ENCODE measurements at places on chromosomes 4 and X.

- DNase-seq: no peak
Observed at GRCh38 chrX:124016825-124017224, 55.3 kb downstream of the STAG2 start.

- DNase-seq: no peak
Observed at GRCh38 chr4:8917868-8918783, 46.5 kb upstream of the HMX1 start.

GRCh38 chr4:58411904-58412303, 1301.7 kb upstream of the IGFBP7 start:
- DNase-seq: no peak

GRCh38 chrX:9339603-9340491, 125.0 kb upstream of the TBL1X start:
- no peak for DNase-seq
